ENCODE measurements at places on chromosomes 3 and 15.
A peak's percentile ranks its signal among the peaks of the same experiment; 100 is the strongest.

DNA sequence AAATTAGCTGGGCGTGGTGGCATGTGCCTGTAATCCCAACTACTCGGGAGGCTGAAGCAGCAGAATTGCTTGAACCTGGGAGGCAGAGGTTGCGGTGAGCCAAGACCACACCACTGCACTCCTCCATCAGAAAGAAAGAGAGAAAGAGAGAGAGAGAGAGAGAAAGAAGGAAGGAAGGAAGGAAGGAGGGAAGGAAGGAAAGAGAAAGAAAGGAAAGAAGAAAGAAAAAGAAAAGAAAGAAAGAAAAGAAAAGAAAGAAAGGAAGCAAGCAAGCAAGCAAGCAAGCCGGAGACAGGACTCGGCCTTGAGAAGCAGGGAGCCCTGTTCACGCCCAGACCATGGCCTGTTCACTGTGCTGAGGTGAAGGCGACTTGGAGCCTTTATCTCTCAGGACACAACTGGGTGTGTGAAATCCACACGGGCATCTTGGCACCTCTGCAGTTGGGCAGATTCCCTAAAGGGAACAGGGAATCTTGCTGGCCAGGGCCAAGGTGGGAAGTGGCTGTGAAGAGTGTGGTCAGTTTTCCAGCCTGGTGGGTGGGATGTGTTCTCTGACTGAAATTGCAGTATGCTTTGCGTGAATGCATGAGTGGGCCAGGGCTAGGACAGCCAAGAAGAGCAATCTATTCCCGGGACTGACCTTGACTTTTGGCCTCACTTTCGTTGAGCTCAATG is 90.3 kb downstream of the CORO2B start:
- DNase-seq = no peak

DNA sequence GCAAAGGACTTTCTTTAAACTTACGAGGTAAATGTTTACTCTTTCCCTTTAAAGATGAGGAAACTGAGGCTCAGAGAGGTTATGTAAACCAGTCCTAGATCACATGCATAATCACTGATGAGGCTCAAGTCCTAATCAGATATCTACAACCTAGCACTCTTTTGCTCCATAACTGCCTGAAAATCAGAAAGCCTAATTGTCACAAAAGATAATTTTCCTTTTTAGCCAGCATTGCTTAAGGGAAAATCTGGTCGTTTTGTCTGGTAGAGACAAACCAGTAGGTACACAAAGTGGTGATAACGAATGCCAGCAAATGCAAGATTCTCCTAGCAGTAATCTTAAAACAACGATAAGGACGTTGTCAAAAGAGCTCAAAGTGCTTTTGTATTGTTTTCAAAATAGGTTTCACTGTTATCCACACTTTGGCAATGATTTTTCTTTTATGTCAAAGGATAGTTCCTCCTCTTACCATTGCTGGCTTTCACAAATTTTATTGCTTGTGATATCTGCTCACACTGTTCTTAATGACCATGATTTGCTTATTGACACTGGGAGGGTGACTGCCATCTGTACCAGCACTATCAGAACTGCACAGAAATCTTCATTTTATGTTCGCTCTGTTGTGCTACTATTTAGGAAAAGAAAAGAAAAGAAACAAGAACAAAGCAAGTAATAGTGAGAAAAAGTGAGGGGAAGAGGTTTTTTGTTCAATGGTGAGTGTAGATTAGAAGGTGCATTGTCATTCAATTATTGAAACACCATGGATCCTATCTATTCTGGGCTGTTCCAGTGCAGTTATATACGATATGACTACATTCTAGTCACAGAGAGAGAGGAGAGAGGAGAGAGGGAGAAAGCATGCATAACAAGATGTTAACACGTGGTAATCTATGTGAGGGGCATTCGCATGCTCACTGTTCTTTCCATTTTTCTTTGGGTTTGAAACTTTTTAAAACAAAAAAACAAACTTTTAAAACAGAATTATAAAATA is 13.7 kb downstream of the IQCH start:
- no peak for DNase-seq

DNA sequence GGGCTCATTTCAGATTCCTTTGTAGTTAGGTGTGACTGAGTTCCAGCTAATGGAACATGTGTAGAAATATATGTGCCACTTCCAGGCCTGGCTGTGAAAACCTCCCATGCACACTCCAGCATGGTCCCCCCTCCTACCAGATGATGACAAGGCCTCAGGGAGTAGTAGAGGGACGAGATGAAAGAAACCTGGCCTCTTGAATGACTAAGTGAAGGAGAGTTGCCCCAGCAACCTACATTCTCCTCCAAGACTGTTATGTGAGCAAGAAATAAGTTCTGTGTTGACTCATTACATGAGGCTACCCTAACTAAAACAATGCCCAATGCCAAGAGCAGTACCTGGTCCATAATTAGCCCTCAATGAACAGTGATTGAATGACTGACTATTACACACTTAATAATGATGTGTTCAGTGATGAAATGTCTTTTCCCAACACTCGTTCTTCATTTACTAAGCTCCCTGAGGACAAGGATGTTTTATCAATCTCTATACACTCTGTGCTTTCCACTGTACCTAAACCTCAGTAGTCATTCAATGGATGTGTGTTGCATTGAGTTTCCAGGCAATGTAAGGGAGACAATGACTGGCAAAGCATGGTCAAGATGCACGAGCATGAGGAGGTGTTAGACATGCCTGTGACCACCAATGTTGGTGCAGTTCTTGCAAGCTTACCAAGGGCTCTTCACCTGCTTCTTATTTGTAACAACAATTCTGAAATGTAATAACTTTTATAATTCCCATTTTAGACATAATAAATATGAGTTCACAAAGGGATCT is 62.0 kb upstream of the BCL6 start:
- DNase-seq = no peak

GRCh38 chr15:31217566-31218270 is 108.9 kb upstream of the KLF13 start:
- no peak for DNase-seq

GRCh38 chr3:162780313-162780712 is 1283.7 kb downstream of the OTOL1 start:
- no peak for DNase-seq

DNA sequence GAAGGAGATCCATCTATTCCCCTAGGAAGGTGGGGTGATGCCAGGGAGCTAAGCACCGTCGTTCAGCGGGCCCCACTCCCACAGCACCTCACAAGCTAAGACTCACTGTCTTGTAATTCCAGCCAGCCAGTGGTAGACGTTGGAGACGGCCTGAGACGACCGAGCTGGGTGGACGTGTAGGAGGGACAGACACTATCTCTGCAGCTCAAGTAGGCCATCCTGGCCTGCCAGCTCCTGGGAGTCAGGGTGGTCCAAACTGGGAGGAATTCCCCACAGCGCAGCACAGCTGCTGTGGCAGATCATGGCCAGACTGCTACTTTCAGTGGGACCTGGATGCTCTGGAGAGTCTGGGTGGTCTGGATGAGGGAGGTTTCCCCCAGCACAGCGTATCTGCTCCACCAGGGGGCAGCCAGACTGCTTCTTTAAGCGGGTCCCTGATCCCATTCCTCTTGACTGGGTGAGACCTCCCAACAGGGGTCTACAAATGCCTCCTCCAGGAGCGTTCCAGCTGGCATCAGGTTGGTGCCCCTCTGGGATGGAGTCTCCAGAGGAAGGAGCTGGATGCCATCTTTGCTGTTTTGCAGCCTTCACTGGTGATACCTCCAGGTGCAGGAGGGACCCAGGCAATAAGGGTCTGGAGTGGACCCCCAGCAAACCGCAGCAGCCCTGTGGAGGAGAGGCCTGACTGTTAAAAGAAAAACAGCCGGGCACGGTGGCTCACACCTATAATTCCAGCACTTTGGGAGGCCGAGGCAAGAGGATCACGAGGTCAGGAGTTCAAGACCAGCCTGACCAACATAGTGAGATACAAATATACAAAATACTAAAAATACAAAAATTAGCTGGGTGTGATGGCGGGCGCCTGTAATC is 27.6 kb downstream of the GNB5 start:
- no peak for DNase-seq

GRCh38 chr3:192284443-192285072 is 442.8 kb downstream of the FGF12 start:
- no peak for DNase-seq

DNA sequence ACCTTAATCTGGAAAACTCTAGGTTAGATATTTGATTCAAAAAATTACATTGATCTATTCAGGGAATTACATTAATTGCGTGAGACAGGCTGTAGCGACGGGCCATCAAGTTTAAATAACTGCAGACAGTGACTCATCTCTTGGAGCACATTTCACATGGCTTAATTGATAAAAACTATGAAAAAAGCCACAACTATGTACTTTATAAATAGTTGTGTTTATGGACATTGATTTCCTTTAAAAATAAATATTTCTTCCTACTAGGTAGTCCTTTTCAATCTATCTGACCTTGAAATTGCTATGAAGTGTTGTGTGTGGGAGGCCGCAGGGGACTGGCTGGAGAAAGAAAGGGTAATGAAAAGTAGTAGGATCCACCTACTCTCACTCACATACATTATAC is 157.8 kb downstream of the IL1RAP start:
- DNase-seq = no peak

DNA sequence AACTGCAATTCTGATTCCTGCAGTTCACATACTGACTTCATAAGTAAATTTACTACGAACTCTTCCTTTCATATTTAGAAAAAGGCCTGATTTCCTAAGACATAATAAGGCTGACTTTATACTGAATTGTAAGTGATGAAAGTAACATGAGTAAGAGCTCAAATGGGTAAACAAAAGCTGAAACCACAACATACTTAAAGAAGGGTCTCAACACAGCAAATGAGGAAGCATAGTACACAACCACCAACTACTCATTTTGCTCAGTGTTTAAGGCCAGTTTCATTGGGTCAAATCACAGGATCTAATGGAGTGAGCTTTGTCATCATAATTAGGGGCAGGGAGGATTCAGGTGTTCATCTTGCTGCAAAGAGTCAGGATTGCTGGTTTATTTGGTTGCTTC is 81.4 kb downstream of the SETD2 start:
- DNase-seq = no peak

GRCh38 chr3:112143251-112143650 is 10.2 kb upstream of the GCSAM start:
- DNase-seq = no peak

DNA sequence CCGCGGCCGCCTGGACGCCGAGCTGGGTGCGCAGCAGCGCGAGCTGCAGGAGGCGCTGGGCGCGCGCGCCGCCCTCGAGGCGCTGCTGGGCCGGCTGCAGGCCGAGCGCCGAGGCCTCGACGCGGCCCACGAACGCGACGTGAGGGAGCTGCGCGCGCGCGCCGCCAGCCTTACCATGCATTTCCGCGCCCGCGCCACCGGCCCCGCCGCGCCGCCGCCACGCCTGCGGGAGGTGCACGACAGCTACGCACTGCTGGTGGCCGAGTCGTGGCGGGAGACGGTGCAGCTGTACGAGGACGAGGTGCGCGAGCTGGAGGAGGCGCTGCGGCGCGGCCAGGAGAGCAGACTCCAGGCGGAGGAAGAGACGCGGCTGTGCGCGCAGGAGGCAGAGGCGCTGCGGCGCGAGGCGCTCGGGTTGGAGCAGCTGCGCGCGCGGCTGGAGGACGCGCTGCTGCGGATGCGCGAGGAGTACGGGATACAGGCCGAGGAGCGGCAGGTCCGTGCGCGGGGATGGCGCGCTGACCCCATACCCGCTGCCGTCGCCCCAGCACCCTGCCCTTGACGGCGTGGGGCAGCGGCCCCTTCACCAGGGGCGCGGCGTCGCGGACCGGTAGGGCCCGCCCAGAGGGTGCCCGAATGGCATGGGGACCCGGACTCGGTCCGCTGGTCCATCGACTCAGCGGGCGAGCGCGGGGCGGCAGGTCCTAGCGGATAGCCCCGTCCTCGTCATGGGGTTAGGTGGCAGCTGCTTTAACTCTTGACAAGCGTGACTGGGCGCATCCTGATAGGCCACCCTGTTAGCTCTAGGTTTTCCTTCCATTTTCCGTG is 848 bp downstream of the SYNM start:
- DNase-seq = peak; percentile 79

- no peak for DNase-seq
Observed at GRCh38 chr3:38843898-38844297, 27.9 kb upstream of the SCN10A start.

GRCh38 chr3:100882571-100882984 is 110.6 kb downstream of the ABI3BP start:
- no peak for DNase-seq

DNA sequence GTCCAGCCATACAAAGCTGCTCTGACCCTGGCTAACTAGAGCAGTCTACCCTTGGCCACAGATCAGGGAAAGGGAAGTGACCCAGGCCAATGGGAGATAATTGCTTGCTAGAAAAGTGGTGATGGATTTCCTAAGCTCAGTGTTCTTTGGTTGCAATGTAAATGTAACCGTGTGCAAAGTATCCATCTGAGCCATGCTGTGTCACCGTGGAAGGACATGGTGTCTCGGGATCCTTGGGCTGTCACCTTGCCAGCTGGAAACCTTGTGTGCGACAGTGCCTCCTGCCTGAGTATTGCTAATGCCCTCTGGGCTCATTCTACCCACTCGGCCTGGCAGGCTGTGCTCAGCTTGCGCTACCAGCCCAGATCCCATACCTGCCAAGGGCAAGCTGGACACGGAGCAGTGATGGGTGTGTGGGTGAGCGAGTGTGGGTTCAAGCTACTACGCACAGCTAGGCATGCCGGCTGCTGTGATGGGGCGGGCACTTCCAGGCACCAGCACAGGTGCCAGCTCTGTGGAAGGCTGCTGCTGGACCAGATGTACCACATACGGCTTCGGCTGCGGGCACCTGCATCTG is 10.7 kb upstream of the SIAH2 start:
- DNase-seq = no peak

GRCh38 chr3:145899241-145899640 is 261.7 kb downstream of the PLOD2 start:
- DNase-seq = peak; percentile 89

DNA sequence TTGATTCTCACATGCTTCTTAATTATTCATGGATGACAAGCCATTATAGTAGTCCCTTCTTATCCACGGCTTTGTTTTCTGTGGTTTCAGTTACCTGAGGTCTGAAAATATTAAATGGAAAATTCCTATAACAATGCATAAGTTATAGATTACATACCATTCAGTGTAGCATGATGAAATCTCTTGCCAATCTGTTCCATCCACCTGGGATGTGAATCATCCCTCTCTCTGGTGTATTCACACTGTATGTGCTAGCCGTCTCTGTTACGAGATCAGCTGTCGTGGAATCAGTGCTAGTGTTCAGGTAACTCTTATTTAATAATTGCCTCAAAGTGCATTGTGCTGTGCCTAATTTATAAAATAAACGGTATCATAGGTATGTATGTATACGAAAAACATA is 5.2 kb downstream of the WDR5B start:
- DNase-seq = peak; percentile 80

- no peak for DNase-seq
Observed at GRCh38 chr3:186220365-186220764, 111.5 kb upstream of the ETV5 start.

- no peak for DNase-seq
Observed at GRCh38 chr3:183158113-183158512, 4.4 kb downstream of the LAMP3 start.

DNA sequence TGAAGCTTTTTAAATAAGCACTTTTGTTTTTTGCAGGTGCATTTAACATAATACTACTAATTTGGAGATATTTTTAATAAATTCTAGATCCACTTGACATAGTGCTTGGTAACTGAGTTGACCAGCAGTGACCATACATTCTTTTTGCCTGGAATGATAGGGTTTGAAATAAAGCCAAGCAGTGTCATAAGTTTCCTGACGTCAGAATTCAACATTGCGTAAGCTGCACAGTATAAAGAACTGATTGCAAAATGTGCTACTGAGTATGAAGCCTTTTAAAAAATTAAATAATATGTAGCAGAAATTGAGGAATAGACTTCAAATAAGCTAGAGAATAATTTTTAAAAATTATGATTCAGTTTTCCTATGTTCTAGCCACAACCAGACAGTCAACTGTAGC is 454.6 kb upstream of the ARPP21 start:
- DNase-seq = no peak

GRCh38 chr3:70832089-70832833 is 519.8 kb upstream of the MDFIC2 start:
- no peak for DNase-seq

All from NCI-H2171 treated with DMSO at 0.1 percent for 48 hours (cell line).